ENCODE measurements at places on chromosomes 4 and X.

DNA sequence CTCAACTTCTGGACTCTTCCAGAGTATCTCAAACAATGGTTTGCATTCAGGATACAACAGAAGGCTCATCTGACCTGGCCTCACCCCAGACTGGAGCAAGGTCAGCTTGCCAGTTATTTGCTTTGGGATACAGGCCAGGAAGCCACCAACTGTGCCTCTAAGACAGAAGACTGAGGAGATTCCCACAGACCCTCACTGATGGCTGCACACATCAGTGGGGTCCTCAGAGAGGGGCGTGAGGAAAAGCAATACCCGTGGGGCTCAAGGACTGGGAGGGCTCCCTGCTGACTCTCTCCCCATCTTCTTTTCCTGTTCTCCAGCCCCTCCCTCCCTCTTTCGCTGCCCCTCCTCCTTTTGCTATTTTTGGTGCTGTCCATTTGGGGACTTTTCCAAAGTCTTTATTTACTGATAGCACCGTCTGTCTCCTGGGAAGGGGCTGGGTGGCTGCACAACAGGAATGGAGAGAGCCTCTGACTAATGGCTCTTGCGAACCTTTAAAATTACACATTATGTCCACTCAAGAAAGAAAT, 23.2 kb downstream of the RELL1 start:
- DNase-seq: no peak

DNA sequence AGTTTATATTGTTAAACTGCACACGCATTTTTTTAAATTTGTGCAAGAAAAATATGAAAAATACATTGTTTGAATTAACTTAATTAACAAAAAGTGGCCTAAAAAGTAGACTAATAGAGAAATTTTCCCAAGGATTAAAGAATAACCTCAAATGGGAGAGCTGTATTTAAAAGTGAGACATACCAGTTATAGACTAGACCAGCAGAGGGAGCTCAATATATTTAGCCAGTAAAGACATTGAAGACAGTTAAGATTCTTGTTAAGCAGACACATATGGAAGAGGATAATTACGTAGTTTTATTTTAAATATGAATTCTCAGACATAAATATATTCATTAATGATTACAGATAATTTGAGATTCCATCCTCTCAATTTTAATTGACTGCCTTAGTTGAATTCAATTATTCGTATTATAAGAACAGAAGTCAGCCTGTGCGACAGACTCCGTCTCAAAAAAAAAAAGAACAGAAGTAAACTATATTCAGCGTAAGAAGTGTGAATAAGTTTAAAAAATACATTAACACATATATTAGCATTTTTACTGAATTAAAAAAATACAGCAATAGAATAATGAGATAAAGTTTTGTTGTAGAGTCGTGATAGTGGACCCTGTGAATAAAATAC, 64.8 kb downstream of the GLRA3 start:
- no peak for DNase-seq

DNA sequence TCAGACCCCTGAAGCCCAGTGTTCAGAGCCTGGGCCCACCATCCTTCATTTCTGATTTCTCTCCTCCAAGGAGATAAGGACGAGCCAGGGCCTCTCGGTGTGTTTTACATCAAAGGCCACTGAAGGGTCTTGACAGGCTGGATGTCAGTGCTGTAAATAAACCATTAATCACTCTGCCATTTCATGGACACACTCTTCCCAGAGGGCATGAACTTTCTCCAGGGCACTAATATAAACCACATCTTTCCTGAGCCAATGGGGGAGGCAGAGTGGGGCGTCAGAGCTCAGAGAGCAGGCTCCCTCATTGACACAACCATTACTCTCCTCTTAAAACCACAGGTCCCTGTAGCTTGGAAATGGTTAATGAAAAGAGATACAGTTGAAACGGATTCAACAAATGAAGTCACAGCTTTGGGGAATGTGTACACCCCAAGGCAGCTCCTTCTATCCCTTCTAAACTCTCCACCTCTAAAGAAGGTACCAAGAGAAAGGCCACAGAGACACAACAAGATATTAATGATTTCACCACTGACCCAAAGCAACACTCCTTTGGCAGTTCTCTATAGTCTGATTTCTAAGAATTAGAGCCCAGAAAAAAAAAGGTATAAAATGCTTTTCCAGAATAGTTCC, 200.6 kb downstream of the CHIC2 start:
- no peak for DNase-seq

DNA sequence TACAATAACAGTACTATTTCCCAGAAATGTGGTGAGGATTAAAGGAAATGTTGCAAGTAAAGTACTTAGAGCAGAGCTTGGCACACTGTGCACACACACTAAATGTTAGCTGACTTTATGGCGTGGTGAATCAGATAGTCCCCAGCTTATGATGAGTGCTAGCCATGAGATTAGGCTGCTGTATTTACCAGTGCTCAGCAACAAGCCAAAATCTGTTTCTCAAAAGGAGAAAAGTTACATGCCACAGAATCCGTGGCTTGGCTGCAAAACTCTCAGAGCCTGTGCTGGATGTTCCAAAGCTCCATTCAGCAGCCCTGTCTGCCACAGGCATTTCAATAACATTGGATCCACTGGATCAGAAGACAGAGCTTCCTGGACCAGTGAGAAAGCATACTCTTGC, 12.8 kb upstream of the STBD1 start:
- DNase-seq: no peak

DNA sequence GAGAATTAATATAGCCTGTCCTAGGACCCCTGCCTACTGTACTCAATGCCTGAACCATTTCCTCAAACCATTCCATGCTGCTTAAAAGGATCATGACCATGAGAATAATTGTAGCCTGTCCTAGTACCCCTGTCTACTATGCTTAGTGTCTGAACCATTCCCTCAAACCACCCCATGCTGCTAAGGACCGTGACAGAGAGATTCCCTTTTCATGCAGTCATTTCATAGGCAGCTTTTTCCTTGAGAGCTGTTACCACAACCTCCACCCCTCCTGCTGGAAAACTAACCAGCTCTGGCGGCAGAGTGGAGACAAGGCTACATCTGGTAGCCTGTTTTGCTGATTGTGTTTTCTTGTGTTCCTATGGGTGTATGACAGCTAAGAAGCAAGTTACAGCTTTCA, 174.9 kb upstream of the SMARCAD1 start:
- no peak for DNase-seq

DNA sequence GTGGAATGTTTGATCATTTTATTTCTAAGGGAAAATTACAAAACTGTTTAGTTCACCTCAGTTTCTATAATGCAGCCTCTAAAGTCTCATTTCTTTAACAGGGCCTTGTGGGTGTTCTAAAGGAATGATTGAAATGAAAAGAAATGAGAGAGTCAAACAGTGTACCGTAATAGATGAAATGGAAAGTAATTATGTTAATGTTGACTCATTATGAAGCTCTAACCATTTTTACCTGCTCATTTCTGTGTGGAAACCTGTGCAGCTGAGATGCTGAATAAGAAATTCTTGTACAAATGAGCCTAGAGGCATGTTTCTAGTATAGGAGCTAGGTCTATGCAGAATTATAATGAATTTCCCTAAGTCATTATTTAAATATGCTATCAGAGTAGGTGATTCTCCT, 45.2 kb upstream of the RPA4 start:
- no peak for DNase-seq
